ENCODE measurements at places on chromosomes 7 and 10.

GRCh38 chr10:59997827-59998525, 91.6 kb upstream of the CCDC6 start:
- DNase-seq = no peak

- no peak for DNase-seq
Measured at GRCh38 chr7:70098905-70099672, 500.8 kb downstream of the AUTS2 start.

DNA sequence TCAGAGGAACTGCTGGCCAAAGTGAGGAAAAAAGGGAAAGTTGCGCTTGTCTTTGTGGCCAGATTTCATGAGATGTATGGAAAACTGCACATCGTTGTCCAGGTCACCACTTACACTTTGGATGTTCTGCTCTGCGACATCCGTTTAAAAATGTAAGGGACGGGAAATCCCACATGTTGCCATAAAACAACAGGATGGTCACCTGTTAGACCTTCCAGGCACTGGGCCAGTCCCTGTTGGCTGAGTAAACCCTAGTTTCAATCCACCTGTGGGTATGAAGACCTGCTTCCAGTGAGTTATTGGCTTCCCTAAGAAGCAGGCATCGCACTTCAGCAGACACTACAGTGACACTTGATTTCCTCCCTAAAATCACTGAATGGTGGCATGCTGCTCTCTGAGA, 2.7 kb upstream of the STAMBPL1 start:
- DNase-seq = no peak

DNA sequence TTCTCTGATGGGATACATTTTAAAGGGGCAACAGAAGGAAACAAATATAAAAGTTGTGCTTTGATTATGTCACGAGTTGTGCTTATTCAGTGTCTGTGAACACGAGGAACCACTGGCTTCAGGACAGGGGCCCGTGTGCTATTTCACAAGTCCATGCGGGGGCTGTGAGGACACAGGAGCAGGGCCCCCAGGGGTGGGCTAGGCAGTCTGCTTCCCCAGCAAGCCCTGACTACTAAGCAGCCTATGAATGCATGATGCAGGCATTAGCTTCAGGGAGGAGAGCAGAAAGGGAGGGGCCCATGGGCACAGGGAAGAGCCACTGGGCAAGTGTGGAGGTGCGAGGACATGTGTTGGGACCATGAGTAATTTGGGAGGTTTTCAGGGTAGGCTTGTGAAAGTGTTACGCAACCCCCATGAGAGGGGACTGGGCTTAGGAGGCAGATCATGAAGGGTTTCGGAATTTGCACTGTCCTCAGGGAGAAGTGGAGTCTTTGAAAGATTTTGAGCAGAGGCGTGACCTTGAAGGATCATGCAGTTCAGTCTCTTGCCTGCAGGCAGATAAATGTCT, 424.9 kb downstream of the CALN1 start:
- DNase-seq = no peak

GRCh38 chr10:132065491-132066105, at the start of gene JAKMIP3:
Gene JAKMIP3, plus strand, starts transcription at chr10:132065946. Its CDS starts 38,863 bp downstream, at chr10:132104809.
- peak; percentile 59 for DNase-seq

GRCh38 chr7:73901823-73902597, 41.1 kb downstream of the TMEM270 start:
- DNase-seq = no peak

Data from kidney epithelial cell (primary cell).